ENCODE measurements at places on chromosomes 13 and 19. TPM values are rescaled to one million over a fixed set of nuclear protein-coding genes. Genes with fewer than 3 reads are reported as not detected.

The ALG11 gene
- 31.9 TPM for total RNA-seq

The SERP2 gene
- 1.7 TPM for total RNA-seq

The BLVRB gene
- total RNA-seq, result 10.2 TPM

The INTS6 gene
- 68.9 TPM for total RNA-seq

The F10 gene
- total RNA-seq, result not detected

The ZNF724 gene
- 10.1 TPM for total RNA-seq

The PSG2 gene
- total RNA-seq, result not detected

The CCDC169 gene
- not detected for total RNA-seq

The GPR183 gene
- total RNA-seq, result 14.5 TPM

The HSPH1 gene
- total RNA-seq, result 138 TPM

The TINCR gene
- total RNA-seq, result 0.76 TPM

Data from T-helper 1 cell treated with Interleukin-12 subunit alpha and Interleukin-12 subunit beta and Interleukin-4 antibody, amounts not matched to agents 30 ng/mL and 1 ng/mL, for 36 hours (primary cell).